Hypothalamus (tissue), 51 donors: ENCODE measurements at places on chromosomes 7 and 10.

GRCh38 chr7:27930910-27931476 is 191.0 kb downstream of the TAX1BP1 start:
- no peak for DNase-seq

DNA sequence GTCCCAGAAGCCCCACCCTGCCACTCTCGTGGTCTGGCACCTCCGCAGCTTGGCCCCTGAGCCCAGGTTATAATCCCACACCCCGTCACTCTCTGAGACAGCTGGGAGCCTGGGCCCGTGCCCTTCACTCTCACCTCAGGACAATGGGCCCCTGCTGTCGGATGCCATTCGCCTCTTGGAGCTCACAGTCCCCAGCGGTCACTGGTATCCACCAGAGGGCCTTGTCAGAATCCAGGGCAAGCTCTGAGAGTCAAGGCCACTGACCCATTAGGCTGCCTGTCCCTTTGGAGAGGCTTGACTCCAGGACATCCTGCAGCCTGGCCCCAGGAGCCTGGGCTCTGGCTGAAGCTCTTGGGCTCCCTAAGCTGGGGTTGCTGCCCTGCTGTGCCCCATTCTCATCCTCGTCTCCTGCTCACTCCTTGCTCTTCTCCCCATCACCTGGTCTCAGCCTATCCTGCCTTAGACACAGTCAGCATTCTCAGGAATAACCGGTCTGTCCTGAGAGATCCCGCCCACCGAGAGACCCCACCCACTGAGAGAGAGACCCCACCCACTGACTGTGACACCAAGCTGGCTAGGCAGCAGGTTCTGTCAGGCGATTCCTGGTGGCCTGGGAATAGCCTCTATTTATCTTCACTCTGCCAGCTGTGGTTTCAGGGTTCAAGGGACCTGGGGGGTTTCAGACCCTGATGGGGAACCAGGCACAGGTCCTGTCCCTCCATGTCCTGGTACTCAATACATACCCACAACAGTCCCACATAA is 27.7 kb downstream of the CPXM2 start:
- no peak for DNase-seq

GRCh38 chr7:139559364-139560105 is 36.0 kb downstream of the CLEC2L start:
- DNase-seq = no peak

DNA sequence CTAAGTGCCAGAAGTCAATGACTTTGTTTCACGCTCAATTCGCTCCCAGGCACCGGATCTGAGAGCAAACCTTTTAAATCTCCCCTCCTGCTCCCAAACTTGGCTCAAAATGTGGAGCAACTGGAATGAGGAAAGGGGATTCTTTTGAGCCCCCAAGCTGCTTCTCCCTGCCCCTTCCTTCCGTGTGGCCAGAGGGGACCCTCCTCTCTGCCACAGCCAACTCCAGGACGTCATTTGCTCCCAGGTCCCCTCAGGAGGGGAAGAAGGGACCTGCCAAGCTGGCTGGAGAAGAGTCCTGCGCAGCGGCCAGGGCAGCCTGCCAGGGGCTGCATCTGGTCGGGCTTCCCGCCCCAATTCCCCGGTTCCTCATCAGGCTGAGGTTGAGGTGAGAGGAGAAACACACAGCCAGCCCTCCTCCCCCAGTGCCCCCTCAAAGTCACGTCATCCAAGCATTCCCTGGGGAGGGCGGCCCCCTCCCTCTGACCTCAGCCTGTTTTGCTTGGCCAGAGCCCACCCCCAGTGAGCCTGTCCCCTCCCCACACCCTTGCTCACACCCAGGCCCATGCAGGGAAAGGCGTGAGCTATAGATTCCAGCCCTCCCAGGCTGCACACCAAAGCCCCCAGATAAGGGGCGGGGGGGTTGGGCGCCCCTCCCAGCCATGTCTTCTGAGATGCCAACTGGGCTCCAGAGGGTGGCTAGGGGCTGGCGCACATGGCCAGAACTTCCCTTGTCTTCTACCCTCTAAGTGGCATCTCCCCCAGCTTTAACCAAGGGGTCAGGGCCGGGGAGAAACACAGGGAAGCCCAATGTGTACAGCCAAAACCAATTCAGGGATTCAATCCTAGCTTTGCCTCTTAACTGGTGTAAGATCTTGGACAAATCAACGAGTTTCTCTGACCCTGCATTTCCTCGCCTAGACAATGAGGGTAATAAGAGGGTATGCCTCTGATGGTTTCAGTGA is 35.0 kb downstream of the SH3PXD2A start:
- DNase-seq = no peak

GRCh38 chr10:10010397-10010796 is 1007.3 kb upstream of the CELF2 start:
- no peak for DNase-seq

DNA sequence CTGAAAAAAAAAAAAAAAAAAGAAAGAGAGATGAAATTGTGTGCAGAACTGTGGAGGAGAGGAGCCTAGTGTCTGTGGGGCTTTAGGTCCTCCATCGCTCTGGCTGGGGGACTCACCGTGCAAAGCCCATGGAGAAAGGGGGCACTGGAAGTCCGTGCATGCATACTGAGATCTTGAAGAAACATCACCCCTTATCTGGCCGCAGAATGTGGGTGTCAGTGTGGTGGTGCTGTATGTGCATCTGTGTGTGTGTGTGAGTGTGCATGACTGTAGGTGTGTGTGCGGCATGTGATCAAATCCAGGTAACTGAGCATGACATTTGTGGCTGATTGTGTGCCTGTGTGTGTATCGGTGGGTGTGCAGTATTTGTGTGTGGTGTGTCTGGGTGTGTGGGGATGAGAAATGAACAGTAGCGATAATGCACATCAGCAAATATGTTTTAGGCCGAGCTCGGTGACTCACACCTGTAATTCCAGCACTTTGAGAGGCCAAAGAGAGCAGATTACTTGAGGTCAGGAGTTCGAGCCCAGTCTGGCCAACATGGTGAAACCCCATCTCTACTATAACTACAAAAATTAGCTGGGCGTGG is 8.8 kb upstream of the CLDN3 start:
- DNase-seq = no peak

DNA sequence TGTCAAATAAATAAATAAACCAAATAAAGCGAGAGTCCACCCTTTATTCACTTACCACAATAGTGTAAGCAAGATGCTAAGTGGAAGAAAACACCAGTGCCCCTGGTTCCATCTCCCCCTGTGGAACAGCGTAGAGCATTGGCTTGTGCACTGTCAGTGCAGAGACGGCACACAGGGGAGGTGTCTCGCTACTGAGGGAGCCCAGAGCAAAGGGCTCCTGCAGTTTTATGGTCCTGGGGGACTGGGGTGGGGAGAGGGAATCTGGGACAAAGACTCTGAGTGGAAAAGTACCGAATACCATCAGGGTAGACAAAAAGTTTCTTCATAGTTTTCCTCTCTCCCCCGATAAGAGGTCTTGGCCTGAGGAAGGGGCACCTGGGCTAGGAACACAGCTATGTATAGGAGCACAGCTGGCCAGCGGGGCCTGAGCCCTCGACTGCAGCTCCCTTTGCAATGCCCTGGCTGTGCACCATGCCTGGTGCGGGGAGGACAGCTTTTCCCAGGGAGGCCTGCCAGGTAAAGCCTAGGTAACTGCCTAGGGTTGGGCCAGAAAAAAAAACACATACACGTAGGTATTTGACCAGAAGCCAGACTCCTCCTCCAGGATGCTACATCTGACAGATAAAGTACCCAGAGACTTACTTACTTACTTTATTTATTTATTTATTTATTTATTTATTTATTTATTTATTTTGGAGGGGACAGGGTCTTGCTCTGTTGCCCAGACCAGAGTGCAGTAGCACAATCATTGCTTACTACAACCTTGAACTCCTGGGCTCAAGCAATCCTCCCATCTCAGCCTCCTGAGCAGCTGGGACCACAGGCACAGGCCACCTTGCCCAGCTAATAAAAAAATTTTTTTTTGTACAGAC is 88.8 kb upstream of the KIF5B start:
- no peak for DNase-seq

DNA sequence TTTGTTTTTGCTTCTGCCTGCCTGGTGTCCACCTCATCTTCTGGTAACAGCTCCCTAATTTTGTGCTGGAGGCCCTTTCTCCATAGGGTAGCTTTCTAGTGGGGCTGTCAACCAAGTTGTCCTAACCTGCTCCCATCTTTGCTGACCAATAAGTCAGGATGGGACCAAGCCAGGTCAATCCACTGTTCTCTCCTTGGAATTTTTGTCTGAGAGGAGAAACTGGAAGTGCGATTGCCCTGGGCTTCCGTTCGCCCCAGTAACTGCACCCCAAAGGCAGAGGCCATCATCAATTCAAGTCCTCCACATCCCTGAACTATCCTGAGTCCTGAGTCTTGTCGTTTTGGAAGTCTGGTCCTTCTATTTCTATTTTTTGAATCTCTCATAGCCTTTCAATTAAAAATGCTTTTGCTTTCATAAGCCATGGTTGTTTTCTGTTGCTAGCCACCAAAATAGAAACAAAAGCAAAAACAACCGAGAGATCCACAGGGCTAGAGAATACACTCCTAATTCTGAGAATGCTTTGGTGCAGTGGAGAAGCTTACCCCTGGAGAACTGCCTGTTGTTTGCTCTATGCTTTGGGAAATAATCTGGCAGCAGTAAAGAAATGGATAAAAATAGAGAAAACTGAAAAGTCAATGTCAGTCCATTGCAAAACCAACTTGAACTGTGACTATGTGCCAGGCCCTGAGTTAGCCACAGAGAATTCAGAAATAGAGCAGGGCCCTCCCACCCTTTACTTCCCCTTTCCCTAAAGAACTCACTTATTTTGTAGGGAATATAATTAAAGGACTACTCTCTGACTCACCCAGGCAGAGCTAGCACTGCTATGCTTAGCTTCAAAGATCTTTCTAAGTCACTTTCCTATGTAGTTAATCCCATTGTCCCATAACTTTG is 368.1 kb downstream of the CXCL12 start:
- no peak for DNase-seq

- no peak for DNase-seq
Observed at GRCh38 chr7:50418086-50418515, 32.0 kb downstream of the FIGNL1 start.

- no peak for DNase-seq
Observed at GRCh38 chr7:50497968-50498367, 47.8 kb upstream of the FIGNL1 start.

DNA sequence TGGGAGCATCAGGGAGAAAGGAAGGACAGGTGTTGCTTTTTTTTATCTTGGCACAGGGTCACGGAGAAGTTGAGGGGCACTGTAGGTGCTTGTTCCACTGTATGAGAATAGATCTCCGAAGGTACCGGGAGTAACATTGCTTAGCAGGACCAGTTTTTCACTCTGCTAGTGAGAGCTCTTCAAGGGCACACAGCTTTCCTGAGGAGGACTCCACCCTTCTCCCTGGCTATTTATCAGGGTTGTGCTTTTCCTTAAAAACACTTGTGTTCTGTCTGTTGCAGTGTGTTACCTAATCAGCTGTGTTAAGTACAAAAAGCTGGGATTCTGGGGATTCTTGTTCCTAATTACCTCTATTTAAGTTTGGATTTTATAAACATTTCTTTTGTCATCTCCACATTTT is 160.5 kb downstream of the SND1 start:
- no peak for DNase-seq

- DNase-seq = no peak
Observed at GRCh38 chr10:104762793-104763192, 121.7 kb downstream of the SORCS3 start.

GRCh38 chr7:7668706-7669105 is 28.2 kb downstream of the UMAD1 start:
- DNase-seq = no peak

- no peak for DNase-seq
Observed at GRCh38 chr7:155465761-155466141, 7.8 kb downstream of the EN2 start.

DNA sequence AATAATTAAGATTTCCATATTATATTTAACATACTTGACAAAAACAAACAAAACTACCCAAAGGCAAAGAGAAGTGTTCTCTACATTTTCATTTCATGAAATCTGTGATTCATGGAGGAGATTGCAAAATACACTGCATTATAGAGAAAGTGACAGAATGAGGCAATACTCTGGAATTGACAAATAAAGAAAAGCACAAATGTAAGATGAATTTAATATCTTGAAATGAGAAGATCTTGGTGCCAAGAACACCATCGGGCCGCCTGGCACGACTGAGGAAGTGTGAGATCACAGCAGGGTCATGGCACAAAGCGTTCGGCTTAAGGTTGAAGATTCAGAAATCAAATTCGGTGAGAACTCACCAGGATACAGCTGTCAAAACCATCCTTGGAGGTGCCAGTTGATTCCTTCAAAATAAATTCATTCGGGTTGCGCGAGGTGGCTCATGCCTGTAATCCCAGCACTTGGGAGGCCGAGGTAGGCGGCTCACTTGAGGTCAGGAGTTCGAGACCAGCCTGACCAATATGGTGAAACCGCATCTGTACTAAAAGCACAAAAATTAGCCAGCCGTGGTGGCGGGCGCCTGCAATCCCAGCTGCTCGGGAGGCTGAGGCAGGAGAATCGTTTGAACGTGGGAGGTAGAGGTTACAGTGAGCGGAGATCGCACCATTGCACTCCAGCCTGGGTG is 174.0 kb upstream of the PFKP start:
- DNase-seq = no peak

- no peak for DNase-seq
Observed at GRCh38 chr10:62308101-62308500, 39.5 kb upstream of the RTKN2 start.

DNA sequence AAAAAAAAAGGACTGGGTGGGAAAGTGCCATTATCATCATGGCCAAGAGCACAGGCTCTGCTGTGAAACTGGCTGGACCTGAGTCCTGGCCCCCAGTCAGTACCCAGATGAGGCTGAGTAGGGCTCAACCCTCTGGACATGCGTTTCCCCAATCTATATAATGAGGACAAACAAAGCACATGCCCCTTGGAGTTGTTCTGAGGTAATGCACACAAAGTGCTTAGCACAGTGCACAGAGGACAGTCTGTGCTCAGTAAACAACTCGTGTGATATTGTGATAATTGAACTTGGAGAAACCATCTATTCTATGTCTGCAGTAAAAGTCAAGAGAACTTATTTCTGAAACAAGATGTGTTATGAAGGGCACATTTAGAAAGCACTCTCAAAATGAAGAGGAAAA is 138.8 kb downstream of the KCNMA1 start:
- DNase-seq = no peak

GRCh38 chr7:146411975-146412374 is 295.4 kb downstream of the CNTNAP2 start:
- DNase-seq = no peak

DNA sequence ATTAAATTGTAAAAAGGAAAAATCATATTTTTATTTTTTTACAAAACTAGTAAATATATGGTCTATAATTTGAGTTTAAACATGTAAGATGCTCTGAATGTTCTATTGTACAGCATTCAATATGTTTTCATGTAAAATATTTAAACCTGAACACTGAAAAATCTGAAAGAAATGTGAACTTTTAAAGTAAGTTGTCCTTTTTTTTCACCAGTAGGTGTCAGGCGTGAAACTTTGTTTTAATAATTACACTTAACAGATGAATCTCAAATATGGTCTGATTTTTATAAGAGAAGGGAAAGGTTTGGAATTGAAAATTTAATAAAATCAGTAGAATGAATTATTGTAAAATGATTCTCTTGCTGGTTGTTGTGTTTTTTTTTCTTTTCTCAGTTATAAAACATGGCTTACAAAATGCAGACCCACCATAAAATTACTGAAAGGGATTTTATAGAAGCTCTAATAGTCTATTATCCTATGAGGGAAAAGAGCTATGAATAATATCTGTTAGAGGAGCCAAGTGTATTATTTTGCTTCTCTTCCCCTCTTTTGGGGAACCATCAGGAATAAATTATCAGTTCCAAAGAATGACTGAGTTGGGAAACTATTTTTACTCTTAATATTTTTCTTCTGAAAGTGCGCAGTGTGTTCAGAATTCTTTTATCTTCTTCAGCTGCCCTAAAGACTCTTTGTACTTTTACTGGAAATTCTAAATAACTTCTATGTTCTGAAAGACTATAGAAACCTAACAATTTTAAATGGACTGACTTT is 217.7 kb upstream of the FZD1 start:
- DNase-seq = no peak
